Activated gamma-delta T cell (primary cell): ENCODE measurements at places on chromosomes 16 and 17.

- DNase-seq, result no peak
Observed at GRCh38 chr17:27553019-27553511, 77.9 kb upstream of the LGALS9 start.

DNA sequence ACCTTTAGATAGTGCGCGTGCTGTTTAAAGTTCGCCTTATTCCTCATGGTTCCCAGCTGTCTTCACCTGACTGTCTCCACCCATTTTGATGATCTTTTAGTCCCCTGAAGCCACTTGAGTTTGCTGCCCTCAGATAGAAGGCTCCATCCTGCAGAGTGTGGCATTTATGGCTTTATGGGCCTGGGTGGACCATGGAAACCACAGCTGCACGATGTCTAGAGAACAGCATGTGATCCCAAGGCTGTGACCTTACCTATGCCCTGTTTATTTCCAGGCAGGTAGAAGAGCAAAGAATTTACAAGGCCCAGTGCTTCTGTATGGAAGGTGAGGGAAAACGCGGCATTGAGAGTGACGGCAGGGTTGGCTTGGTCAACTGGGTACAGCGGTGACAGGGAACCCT, 356.9 kb downstream of the SLC39A11 start:
- no peak for DNase-seq

- no peak for DNase-seq
Observed at GRCh38 chr17:78040440-78041385, 82.2 kb downstream of the TNRC6C start.

DNA sequence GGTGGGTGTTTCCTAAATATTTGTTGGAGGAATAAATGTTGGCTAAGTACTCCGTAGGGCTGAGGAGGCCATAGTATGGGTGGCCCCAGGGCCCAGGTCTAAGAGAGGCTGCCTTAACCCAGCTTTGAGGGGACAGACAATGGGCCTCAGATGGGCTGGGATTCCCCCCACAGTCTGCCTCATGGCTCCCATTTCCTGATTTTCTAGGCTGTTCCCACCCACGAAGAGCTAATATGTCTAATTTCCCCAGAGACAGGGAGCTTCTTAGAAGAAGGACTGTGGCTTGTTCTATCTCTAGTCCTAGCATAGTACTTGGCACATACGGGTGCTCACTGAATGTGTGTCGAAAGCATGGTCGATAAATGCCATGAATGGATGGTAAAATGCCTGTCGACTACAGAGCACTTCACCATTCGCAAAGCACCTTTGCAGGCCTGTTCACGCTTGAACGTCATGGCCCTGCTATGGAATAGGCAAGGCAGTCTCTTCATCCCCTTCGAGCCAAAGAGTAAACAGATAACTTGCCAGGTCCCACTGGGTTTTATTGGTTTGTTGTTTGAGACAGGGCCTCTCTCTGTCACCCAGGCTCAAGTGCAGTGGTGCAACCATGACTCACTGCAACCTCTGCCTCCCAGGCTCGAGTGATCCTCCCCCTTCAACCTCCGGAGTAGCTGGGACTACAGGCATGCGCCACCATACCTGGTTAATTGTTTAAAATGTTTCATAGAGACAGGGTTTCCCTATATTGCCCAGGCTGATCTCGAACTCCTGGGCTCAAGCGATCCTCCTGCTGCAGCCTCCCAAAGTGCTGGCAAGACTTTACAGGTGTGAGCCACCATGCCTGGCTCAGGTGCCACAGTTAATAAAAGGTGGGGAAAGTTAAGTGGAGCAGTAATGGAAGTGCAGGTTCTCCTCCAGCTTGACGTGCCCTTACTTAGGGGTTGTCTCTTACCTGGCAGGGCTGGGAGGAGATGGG, 9.7 kb downstream of the CHAD start:
- DNase-seq, result no peak

- DNase-seq, result no peak
Observed at GRCh38 chr17:40707745-40708144, 4.2 kb upstream of the KRT24 start.

- DNase-seq, result no peak
Observed at GRCh38 chr16:2142942-2143877, 5.2 kb upstream of the RAB26 start.

GRCh38 chr16:28193530-28194423, 18.0 kb downstream of the XPO6 start:
- DNase-seq, result no peak

DNA sequence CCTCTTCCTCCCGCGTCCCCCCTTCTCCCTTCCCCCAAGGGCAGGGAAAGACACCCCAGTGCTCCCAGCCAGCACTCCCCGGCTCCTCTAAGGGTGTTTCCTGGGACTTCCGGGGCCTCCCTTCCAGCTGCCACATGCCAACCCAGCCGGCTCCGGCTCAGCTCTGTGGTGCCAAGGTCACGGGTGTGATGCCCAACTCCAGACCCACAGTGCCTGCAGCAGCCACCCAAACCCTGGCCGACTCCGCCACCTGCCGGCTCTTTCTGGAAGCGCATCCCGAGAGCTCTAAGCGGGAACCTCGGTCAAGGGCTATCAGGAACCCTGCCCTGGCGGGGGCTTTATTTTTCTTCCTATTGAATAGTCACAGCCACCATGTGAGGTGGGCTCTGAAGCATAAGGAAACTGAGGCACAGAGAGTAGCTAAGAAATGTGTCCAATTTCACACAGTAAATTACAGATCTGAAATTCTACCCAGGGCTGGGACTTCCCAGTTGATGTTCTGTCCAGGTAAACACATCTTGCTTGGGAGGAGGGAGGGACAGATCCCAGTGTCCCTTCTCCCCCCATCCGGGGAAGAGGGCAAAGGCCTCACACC, 3.3 kb upstream of the PPP1R1B start:
- peak; percentile 51 for DNase-seq

DNA sequence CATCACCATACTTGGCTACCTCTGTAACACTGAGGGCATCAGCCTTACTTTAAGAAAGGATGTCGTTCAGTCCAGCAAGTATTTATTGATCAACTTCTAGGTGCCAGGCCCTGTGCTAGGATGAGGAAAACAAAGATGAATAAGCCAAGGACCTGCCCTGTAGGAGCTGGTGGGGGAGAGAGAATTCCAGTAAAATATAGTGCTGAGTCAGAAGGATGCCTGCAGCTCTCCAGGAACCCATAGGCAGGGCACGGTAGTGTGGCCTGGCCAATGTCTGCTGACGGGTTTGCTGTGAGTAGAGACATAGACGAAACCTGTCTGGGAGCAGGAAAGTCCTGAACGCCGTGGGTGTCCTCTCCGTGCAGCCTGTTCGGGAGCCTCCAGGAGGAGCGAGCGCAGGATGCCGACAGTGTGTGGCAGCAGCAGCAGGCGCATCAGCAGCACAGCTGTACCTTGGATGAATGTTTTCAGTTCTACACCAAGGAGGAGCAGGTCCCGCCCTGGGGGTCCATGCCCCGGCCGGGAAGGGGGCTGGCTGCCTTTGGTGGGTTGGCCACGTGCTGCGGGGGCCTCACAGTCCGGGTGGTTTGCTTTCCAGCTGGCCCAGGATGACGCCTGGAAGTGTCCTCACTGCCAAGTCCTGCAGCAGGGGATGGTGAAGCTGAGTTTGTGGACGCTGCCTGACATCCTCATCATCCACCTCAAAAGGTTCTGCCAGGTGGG, 55.6 kb downstream of the USP43 start:
- DNase-seq, result no peak

- no peak for DNase-seq
Observed at GRCh38 chr16:86117756-86118155, 218.8 kb downstream of the IRF8 start.

DNA sequence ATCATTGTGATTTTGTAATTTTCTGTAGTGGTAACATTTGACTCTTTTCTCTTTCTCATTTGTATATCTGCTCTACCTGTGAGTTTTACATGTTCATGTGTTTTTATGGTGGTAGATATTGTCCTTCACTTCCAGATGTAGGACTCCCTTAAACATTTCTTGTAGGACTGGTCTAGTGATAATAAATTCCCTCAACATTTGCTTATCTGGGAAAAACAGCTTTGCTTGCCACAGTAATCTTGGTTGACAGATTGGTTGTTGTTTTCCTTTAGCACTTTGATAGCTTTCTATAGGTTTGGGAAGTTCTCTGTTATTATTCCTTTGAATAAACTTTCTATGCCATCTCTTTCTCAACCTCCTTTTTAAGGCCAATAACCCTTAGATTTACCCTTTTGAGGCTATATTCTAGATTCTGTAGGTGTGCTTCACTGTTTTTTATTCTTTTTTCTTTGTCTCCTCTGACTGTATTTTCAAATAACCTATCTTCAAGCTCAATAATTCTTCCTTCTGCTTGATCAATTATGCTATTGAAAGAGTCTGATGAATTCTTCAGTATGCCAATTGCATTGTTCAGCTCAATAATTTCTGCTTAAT, 32.1 kb upstream of the GINS3 start:
- no peak for DNase-seq

DNA sequence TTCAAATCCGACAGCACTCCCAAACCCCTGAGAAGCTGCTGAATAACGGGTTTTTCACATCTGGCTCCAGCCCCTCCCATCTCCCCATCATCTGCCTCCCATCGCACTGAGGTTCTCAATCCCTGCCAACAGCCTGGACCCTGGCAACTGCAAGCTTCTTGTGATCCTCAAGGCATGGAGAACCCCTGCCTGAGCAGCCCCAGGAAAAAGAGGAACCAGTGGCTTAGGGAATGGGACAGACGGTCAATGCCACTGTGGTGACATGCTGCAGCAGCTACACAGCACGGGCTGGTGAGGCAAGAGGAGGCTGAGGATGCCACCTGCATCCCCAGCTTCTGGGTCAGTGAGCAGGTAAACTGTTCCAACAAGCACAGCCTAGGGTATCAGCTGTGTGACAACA, 3.3 kb upstream of the MBTPS1 start:
- DNase-seq, result no peak

- DNase-seq, result no peak
Observed at GRCh38 chr16:86319585-86320236, 190.6 kb upstream of the FOXF1 start.

GRCh38 chr17:68910251-68910705, 44.9 kb downstream of the ABCA8 start:
- DNase-seq, result no peak

DNA sequence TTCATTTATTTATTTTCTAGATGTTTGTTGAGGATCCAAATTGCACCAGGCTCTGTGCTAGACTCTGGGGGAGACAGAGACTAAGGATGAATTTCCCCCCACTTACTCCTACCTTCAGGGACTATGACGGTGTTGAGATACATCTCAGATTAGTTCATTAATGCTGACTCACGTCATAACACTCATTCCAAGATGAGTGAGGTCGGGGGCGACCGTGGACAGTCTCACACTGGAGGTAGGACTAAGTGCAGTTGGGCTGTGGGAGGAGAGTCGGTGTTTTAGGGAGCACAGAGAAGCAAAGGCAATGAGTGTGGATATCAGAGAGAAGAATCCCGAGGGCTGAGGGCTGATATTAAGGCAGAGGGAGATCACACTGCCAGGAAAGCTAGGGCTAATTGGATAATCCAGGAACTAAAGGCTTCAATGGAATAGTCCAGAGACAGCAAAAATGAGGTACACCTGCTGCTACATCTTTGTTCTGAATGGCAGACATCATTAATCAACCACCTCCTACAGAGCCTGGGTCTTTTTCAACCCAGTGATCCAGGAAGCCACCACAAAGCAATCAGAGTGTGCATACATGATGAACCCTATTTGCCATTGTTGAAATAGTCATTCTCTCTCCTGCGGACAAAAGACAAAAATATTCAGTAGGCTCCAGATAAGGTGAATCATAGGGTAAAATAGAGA, 38.6 kb upstream of the CACNG4 start:
- no peak for DNase-seq

GRCh38 chr16:23389201-23389600, 63.8 kb downstream of the COG7 start:
- DNase-seq, result no peak

DNA sequence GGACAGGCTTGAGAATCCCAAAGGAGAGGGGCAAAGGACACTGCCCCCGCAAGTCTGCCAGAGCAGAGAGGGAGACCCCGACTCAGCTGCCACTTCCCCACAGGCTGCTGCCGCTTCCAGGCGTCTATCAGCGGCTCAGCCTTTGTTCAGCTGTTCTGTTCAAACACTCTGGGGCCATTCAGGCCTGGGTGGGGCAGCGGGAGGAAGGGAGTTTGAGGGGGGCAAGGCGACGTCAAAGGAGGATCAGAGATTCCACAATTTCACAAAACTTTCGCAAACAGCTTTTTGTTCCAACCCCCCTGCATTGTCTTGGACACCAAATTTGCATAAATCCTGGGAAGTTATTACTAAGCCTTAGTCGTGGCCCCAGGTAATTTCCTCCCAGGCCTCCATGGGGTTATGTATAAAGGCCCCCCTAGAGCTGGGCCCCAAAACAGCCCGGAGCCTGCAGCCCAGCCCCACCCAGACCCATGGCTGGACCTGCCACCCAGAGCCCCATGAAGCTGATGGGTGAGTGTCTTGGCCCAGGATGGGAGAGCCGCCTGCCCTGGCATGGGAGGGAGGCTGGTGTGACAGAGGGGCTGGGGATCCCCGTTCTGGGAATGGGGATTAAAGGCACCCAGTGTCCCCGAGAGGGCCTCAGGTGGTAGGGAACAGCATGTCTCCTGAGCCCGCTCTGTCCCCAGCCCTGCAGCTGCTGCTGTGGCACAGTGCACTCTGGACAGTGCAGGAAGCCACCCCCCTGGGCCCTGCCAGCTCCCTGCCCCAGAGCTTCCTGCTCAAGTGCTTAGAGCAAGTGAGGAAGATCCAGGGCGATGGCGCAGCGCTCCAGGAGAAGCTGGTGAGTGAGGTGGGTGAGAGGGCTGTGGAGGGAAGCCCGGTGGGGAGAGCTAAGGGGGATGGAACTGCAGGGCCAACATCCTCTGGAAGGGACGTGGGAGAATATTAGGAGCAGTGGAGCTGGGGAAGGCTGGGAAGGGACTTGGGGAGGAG, at the start of gene CSF3:
TSS of gene CSF3 (plus strand) at position 436 of the 993 bp plus-strand sequence. CDS start at position 471, 35 bp downstream.
- DNase-seq, result no peak

DNA sequence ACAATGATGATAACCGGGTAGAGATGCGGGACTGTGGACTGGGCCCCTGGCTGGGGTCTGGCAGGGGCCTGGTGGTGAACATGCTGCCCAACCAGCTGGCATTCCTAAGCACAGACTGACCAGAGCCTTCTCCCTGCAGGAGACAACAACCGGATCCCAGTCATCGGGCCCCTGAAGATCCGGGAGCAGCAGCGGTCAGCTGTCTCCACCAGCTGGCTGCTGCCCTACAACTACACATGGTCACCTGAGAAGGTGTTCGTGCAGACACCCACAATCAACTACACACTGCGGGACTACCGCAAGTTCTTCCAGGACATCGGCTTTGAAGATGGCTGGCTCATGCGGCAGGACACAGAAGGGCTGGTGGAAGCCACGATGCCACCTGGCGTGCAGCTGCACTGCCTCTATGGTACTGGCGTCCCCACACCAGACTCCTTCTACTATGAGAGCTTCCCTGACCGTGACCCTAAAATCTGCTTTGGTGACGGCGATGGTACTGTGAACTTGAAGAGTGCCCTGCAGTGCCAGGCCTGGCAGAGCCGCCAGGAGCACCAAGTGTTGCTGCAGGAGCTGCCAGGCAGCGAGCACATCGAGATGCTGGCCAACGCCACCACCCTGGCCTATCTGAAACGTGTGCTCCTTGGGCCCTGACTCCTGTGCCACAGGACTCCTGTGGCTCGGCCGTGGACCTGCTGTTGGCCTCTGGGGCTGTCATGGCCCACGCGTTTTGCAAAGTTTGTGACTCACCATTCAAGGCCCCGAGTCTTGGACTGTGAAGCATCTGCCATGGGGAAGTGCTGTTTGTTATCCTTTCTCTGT, 5.1 kb upstream of the SLC7A6 start:
- no peak for DNase-seq

GRCh38 chr17:57939797-57940196, 15.4 kb downstream of the CUEDC1 start:
- no peak for DNase-seq

- DNase-seq, result no peak
Observed at GRCh38 chr17:67571478-67571877, 146.3 kb upstream of the NOL11 start.
